COR-L47 (cell line): ENCODE measurements at places on chromosomes 5 and 9.

DNA sequence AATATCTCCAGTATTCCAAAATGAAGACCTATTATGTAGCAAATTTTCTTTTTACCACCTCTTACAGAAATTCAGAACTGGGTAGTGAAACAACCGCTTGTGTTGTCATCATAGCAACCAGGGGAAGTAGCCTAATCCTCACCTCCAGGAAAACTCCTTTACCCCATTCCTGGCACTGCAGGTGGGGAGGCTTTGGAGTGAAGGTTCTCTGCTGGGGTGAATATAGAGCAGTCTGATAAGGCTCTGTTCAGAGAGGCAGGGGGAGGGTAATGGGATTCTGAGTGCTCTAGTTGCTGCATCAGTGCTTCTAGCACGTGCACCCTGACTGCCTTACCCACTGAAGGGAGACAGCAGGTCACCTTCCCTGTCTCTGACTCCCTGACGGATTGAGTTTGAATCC is 116.2 kb downstream of the MAN2A1 start:
- no peak for DNase-seq

GRCh38 chr5:97071101-97071500 is 71.3 kb downstream of the LIX1 start:
- DNase-seq = no peak

GRCh38 chr5:131533836-131534235 is 101.2 kb downstream of the RAPGEF6 start:
- no peak for DNase-seq

GRCh38 chr9:89877051-89878002 is 272.5 kb downstream of the GADD45G start:
- DNase-seq = no peak

- no peak for DNase-seq
Measured at GRCh38 chr5:159913048-159913447, 3.2 kb upstream of the ADRA1B start.

DNA sequence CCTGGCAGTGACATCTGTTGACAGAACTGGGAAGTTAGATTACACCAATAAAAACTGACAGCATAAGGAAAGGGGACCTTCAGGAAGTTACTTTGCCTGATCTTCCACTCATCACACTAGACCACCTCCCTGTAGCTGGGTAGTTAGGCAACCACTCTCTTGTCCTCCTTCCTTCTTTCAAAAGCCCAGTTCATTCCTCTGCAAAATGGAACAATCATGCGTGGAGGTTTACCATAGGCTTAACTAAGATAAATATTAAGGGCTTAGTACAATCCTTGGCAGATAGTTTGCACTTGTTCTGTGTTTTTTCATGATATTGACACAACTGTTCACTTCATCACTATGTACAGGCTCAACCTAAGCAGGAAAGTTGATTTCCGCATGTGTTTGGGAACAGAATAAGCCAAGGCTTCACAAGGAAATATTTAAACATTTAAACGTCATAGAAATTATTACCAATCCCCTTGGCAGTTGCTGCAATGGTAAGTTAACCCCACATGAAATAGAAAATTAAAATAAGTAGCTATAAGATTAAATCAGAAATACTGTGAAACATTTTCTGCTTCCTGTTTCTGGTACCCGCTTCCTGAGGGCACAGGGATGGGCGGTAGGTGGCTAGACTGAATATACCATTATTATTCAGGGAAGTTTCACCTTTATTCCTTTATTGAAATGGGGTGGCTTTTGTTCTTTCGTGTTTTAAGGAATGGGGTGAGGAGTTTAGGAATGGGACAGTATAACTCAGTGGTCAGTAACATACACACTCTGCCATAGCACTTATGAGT is 9.9 kb upstream of the PTGER4 start:
- DNase-seq = no peak

GRCh38 chr9:4739587-4740387 is 1.2 kb downstream of the AK3 start:
- DNase-seq = no peak

DNA sequence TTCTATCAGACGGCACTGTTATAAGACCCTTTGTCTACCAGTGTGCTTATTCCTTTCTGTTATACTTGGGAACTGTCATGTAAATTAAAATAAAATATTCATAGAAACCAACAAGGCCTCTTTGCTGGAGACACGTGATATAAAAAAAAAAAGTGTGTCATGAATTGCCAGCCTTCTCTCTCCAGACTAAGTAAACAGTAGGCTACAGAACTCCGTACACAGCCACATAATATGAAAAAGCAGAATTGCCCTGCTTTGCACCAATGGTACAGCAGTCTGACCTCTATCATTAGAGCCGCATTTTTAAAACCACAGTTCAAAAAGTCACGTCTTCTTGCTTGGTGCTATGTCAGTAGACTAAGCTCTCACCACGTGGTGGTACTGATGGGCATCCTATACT is 231.3 kb downstream of the SEMA5A start:
- DNase-seq = no peak

DNA sequence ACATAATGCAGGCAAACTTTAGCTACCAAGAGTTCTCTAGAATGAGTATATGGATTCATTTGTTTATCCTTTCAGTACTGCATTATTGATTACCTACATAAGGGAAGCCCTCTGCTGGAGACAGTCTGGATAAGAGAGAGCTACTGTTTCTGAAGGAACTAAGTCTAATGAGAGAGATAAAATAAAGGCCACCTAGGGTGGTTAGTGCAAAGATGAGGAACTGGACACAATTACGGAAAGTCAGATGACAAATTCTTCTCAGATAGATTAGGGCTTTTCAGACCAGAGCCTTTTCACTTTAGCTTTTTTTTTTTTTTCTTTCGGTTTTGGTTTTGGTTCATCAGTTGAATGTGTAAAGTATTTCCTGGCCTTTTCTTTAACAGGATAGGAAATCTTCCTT is 31.3 kb downstream of the ISOC1 start:
- DNase-seq = no peak

DNA sequence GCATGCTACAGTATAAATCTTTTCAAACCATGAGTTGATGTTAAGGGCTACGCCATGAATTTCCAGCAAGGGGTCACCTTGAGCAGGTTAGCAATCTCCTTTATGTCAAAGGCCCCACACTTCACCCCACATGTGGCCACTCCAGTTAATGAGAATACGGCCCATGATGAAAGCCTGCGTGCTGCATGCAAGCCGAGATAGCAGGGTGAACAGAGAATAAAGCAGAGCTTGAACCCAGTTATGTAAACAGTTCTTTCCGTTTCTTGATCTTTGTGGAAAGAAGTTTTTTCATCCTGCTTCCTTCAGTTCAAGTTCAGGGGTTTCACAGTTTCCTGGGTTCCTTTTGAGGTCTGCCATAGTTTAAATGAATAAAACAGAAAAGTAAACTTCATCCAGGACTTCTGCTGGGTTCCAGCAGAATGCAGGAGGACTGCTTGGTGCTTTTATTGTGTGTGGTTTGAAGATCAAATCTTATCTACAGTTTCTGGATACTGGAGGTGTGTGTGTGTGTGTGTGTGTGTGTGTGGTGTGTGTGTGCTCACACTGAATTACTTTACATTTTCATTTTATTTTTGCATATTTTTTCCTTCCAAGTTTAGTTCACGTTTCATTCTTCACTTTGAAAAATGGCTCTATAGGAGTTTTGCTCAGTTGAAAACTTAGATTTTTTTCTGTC is 87.1 kb downstream of the HMHB1 start:
- no peak for DNase-seq
